Panc1 (cell line): ENCODE measurements at places on chromosomes 2 and 18. TPM values are rescaled to one million over a fixed set of nuclear protein-coding genes. Genes with fewer than 3 reads are reported as not detected.

GRCh38 chr2:210389856-210390255 is 74.9 kb upstream of the MYL1 start:
- no peak for DNase-seq
- H3K27me3 ChIP-seq, result no peaks in the 10 kb centered on the region
- no peaks in the 10 kb centered on the region for H3K4me1 ChIP-seq

- no peaks in the 10 kb centered on the region for H3K4me1 ChIP-seq
- H3K27ac ChIP-seq, result no peak overlapping the region
- H3K36me3 ChIP-seq, result no peaks in the 10 kb centered on the region
Measured at GRCh38 chr2:234846599-234847363, 105.0 kb upstream of the SH3BP4 start.

GRCh38 chr2:46371854-46372253 is 74.6 kb downstream of the EPAS1 start:
- no peak overlapping the region for H3K4me3 ChIP-seq
- DNase-seq, result no peak
- no peaks in the 10 kb centered on the region for H3K27me3 ChIP-seq
- H3K4me1 ChIP-seq, result no peaks in the 10 kb centered on the region
- no peak overlapping the region for H3K27ac ChIP-seq

SULT1C4 gene
- total RNA-seq, result not detected

DNA sequence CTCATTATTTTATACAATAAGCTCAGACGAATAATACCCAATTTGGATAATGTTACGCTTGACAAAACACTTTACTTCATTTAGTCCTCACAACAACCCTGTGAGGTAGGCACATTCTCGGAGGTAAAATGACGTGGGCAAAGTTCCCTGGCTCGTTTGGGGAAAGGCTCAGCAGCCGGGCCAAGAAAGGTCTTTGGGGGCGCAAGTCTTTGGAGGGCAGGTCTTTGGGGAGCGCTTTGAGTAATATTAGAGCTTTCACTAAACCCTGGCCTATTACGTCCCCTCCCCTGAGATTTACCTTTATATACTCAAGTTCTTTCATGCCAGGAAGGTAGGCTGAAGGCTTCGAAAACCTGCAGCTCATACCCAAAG is 427 bp downstream of the RBKS start:
- no peaks in the 10 kb centered on the region for H3K27me3 ChIP-seq
- peak overlapping the region; percentile 95 for H3K4me3 ChIP-seq
- peaks cover 20% of the 10 kb centered on the region for H3K4me1 ChIP-seq
- peak overlapping the region; percentile 86 for H3K27ac ChIP-seq
- DNase-seq, result no peak
- H3K36me3 ChIP-seq, result no peaks in the 10 kb centered on the region; the same call in 1 of the 2 replicates

PDE1A gene
- 0.08 TPM for total RNA-seq

GRCh38 chr2:76180676-76181075 is 470.0 kb upstream of the GCFC2 start:
- no peak overlapping the region for H3K4me3 ChIP-seq
- H3K27ac ChIP-seq, result no peak overlapping the region
- no peaks in the 10 kb centered on the region for H3K4me1 ChIP-seq
- H3K36me3 ChIP-seq, result no peaks in the 10 kb centered on the region
- no peaks in the 10 kb centered on the region for H3K27me3 ChIP-seq

DNA sequence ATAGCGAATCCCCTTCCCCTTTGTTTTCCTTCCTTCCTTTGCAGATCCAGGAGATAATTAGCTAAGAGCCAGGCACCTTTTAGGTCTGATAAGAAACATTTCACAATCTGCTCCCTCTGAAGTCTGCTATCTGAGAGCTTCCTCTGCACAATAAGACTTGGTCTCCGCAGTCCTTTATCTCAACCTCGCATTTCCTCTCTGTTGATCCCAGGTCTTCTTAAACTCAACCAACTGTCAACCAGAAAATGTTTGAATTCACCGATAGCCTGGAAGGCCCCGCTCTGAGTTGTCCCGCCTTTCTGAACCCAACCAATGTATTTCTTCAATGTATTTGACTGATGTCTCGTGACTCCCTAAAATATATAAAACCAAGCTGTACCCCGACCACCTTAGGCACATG is 78.4 kb upstream of the CTDP1 start:
- H3K4me1 ChIP-seq, result peaks cover 19% of the 10 kb centered on the region
- peaks cover 6% of the 10 kb centered on the region for H3K27me3 ChIP-seq
- no peak overlapping the region for H3K4me3 ChIP-seq
- H3K27ac ChIP-seq, result no peak overlapping the region
- H3K36me3 ChIP-seq, result no peaks in the 10 kb centered on the region

DNA sequence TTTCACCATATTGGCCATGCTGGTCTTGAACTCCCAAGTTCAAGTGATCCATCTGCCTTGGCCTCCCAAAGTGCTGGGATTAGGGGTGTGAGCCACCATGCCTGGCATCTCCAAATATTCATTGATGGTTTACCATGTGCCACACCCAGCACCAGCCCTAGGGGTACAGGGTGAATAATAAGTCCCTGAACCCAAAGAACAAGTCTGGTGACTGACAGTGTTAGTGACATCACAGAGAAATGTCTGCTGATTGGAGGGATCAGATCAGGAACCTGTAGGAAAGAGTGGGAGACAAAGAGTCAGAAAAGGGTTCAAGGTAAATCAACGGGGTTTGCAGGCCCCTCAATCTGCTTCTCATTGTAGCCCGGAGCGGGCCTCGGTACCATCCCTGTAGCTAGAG is 118.4 kb upstream of the NABP1 start:
- DNase-seq, result no peak
- H3K4me3 ChIP-seq, result no peak overlapping the region
- H3K27me3 ChIP-seq, result no peaks in the 10 kb centered on the region
- H3K4me1 ChIP-seq, result no peaks in the 10 kb centered on the region
- no peak overlapping the region for H3K27ac ChIP-seq

SP5 gene
- total RNA-seq, result 0.64 TPM

DNA sequence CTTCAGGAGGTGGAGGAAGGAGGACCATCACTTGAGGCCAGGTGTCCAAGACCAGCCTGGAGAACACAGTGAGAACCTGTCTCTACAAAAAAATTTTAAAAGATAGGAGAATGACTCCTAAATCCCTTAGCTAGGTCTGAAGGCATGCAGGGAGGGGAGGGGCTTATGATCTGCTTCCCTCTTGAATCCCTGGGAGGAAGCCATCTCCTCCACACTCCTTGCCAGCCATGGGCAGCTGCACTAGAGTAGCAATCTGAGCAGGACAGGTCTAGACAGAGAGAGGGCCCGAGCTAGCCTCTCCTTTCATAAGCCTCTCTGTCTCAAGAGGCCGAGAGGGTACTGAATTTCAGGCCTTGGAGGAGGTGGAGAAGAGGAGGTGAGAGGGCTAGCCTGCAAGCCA is 42.5 kb downstream of the DAPL1 start:
- no peak overlapping the region for H3K4me3 ChIP-seq
- no peaks in the 10 kb centered on the region for H3K36me3 ChIP-seq
- 0 out of 2 replicates have a peak, but pooled peaks cover 2% of the 10 kb centered on the region for H3K27me3 ChIP-seq
- no peaks in the 10 kb centered on the region for H3K4me1 ChIP-seq

CYP27A1 gene
- total RNA-seq, result 7.7 TPM

DNA sequence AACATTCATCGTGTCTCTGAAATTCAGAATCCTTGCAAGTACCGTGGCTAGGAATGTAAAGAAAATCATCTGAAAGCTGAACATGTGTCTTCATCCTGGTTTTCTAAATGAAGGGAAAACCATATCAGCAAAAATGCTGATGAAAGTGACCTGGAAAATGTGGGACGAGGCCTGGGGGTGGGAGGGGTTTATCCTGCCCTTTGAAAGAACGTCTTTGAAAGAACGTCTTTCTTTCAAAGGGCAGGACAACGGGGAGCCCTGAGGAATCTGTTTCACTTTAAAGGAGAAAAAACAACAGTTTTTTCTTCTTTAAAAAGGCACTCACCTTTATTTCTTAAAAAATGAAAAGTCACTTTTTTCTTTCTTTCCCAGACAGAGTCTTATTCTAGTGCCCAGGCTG is 185.2 kb downstream of the ALPK2 start:
- H3K4me3 ChIP-seq, result no peak overlapping the region
- no peak for DNase-seq
- no peak overlapping the region for H3K27ac ChIP-seq
- H3K4me1 ChIP-seq, result no peaks in the 10 kb centered on the region
- no peaks in the 10 kb centered on the region for H3K36me3 ChIP-seq
- H3K27me3 ChIP-seq, result no peaks in the 10 kb centered on the region

DNA sequence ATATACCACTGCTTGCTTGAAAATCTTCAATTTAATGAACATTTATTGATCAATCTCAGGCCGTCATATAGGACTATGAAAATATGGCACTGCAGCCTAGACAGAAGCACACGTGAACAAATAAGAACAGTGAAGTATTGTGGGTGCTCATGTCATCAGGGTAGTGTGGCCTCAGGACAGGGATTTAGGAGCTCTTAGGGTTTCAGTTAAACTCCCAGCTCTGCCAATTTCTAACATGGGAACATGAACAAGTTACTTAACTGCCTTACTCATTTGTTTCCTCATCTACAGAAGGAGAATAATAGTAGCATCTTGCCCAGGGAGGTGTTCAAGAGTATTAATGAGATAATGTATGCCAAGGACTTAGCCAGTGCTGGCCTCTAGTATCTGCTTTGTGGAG is 146.0 kb upstream of the MAP3K20 start:
- H3K27ac ChIP-seq, result no peak overlapping the region
- H3K4me3 ChIP-seq, result no peak overlapping the region
- H3K27me3 ChIP-seq, result no peaks in the 10 kb centered on the region; the same call in 1 of the 2 replicates
- no peak for DNase-seq
- peaks cover 4% of the 10 kb centered on the region; the same call in 1 of the 2 replicates for H3K4me1 ChIP-seq

DAW1 gene
- 0.26 TPM for total RNA-seq

DNA sequence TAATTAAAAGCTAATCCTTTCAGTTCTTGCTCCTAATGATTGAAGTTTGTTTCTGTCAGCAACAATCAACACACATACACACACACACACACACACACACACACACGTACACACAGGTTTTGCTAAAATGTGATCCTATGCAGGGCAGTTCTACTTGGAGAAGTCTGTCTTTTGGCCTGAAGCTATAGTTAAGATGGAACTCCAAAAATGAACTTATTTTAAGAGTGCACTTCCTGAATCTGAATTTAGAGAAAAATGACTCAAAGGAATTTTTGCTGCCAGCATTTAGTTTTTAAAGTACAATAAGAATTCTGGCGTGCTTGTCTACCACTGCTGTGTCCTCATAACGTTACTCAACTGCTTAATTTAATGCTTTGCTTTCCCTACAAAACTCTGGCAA is 6.6 kb downstream of the GALNT5 start:
- H3K4me1 ChIP-seq, result no peaks in the 10 kb centered on the region
- no peaks in the 10 kb centered on the region for H3K36me3 ChIP-seq
- H3K4me3 ChIP-seq, result no peak overlapping the region
- H3K27ac ChIP-seq, result no peak overlapping the region
- no peaks in the 10 kb centered on the region for H3K27me3 ChIP-seq

GRCh38 chr2:217714287-217714751 is 288.5 kb downstream of the TNS1 start:
- H3K36me3 ChIP-seq, result no peaks in the 10 kb centered on the region
- DNase-seq, result no peak

DNA sequence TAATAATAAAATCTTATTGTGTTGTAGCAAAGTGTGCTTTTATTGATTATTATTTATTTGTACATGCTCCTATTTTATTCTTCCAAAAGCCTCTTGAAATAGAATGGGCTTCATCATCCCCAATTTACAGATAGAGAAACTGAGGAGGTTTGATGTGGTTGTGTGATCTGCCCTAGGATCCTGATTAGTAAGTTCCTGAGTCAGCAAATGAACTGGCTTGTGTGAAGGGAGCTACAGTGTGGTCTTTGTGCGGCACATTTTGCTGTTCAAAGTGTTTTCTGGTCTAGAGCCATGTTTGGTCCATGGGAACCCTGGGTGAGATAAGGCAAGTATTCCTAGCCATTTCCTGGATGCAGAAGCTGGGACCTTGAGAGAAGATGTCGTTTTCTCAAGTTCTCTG is 326.9 kb downstream of the MEIS1 start:
- H3K27me3 ChIP-seq, result no peaks in the 10 kb centered on the region
- no peak overlapping the region for H3K27ac ChIP-seq
- H3K36me3 ChIP-seq, result no peaks in the 10 kb centered on the region
- no peaks in the 10 kb centered on the region for H3K4me1 ChIP-seq

SERPINB11 gene
- total RNA-seq, result not detected

DNA sequence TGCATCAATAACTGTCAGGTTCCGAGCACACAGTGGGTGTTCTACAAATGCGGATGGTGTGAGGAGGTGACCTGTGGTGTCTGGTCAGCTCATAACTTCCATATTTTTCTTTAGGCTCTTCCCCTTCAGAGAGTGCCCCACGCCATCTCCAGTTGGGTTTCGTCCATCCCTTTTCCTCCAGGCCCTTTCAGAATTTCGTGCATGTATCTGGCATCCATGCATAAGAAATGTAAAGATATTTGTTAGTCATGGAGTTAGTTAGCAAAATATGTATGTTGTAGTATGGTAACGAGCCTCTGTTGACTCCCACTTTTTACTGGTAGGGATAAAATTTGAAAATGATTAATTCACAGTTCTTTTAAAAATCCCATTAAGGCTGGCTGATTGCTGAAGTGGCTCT is 67.2 kb downstream of the SNTG2 start:
- no peak for DNase-seq
- H3K27ac ChIP-seq, result no peak overlapping the region
- H3K27me3 ChIP-seq, result no peaks in the 10 kb centered on the region
- no peaks in the 10 kb centered on the region for H3K36me3 ChIP-seq
